ENCODE measurements at places on chromosomes 5 and 9.

DNA sequence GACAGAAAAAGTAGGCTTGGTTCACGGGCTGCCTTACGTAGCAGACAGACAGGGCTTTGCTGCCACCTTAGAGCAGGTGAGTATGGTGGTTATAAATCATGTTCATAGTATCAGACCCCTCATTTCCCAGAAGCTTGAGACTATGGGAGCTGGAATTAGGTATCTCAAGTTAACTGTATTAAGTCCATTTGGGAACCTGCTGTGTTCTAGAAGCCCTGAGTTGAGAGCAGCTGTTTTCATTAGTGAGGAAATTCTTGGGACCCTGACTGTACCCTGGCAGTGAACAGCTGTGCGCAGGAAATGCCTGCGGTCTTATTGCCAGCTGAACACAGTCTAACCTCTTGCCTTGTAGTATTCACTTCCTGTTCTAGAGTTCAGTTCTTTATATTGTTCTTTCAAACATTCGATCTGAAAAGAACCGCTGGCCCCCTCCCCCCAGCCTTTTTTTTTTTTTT is 29.8 kb downstream of the UGCG start:
- DNase-seq = peak; percentile 21

- DNase-seq = no peak
These were observed 1.2 kb downstream of the SLC24A2 start for GRCh38 chr9:19787672-19788071.

DNA sequence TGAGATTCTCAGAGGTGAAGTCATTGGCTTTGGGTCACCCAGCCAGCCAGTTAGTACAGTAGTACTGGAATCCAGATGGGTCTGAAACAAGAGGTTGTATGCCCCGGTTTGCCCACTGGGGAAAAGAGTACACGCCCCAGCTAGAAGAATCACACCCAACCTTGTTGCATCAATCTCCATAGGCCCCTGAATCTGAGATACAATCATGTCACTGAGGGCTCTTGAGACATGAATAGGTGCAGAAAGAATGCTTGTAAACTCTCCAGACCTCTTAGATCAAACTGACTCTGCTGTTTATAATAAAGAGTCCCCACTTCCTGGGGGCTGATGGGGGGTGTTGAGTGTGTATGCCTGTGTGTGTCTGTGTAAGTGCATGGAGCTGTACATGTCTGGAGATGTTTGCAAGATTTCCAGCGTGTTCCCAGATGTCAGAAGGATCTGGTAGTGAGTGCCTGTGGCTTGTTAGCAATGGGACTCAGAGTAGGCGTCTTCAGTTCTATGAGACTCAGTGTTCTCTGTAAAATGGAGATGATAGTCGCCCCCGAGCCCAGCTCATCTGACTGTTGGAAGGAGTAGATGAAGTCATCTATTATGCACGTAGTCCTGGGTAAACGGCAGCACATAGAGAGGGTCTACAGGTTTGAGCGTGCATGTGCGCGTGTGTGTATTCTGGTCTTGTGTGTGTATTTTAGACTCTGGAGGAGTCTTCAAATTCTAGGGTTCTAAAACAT is 48.2 kb downstream of the COL27A1 start:
- no peak for DNase-seq

GRCh38 chr9:113363336-113363735 is 13.4 kb downstream of the HDHD3 start:
- no peak for DNase-seq

DNA sequence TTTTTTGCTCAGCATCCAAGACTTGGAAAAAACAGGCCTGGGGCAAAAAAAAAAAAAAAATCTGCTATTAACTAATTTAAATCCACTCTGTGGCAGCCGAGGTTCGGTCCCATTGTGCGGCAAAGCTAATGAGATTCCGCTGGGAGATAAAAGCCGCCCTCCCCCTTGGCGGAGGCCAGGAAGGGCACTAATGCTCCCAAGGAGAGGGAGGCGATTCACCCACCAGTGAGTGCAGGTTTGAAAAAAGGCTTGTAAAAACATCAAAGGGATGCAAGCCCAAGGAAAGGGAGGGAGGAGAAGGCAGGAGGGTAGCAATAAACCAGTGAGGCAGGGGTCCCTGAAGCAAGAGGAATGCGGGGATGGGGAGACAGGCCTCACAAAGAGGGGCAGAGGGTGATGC is 129.5 kb upstream of the RAPGEF1 start:
- no peak for DNase-seq

GRCh38 chr5:133384903-133385302 is 227.4 kb downstream of the FSTL4 start:
- no peak for DNase-seq

DNA sequence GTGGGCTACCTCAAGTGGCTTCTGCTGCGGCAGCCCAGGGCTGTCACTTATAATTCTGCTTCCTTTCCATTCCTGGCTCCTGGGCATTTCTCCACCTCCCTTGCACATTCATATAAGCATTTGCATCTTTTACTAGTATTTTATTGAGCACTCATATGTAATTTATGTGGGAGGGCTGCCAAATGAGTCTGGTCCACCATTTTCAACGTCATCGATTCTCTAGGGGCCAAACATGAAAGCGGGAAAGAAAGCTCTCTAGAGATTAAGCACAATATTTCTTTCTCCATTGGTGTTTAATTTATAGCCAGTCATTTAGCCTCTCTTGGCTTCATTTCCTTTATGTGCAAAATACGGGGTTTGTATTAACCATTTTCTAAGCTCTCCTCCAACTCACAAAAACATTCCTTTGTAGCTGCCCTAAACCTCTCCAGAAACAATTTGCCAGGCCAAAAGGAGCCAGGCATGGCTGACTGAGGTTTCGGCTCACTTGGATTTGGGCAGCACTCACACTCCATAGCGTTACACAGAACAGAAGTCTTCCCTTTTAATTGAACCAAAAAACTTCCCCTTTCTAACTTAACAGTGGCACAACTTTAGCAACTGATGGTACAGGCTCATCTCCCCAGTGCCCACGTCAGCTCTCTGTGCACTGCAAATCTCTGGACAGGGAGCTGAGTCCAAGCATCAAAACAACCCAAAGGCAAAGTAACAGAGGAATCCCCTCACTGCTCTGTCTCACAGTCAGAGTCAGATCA is 183.5 kb downstream of the ROR2 start:
- DNase-seq = no peak

DNA sequence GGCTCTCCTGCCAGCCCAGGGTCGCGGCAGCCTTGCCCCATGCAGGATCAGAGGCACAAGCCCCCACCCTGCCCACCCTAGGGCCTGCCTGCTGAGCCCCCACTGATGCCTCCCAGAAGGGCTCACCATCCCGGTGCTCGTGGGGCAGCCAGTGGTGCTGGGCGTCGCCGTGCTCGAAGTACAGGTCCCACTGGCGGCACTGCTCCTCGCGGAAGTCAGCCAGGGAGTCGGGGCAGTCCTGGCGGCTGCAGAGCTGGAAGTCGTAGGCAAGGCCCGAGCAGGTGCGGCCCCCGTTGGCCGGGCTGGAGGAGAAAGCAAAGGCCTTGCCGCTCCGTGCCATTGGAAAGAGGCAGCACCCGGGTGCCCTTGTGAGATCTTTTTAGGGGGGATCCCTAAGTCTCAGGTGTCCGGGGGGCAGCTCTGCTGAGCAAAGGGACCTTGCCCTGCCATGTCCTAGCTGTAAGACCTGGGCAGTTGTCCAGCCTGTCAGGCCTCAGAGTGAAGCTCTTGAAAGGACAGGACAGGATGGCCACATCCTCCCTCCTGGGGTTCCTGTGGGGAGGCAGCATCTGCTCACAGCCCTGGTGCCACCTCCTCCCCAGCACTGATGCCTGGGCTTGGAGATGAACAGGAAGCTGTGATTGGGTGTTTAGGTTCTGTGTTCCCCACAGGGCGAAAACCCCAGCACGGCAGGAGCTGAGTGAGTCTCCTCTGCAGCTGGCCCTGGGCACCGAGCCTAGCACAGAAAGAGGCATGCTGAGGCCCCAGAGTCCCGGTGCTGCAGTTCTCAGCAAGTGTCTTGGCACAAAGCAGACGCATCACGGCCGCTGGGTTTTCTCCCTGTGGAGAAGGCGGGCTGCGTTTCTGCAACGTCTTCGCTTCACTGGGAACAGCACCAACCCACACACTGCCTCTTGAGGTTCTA is 77.7 kb downstream of the ZNF354C start:
- DNase-seq = no peak

- no peak for DNase-seq
These were observed 54.4 kb downstream of the ALDH7A1 start for GRCh38 chr5:126540631-126541030.

GRCh38 chr9:32899181-32899580 is 102.2 kb downstream of the APTX start:
- DNase-seq = no peak

- DNase-seq = no peak
These were observed 169.1 kb downstream of the CSNK1G3 start for GRCh38 chr5:123681061-123681460.

DNA sequence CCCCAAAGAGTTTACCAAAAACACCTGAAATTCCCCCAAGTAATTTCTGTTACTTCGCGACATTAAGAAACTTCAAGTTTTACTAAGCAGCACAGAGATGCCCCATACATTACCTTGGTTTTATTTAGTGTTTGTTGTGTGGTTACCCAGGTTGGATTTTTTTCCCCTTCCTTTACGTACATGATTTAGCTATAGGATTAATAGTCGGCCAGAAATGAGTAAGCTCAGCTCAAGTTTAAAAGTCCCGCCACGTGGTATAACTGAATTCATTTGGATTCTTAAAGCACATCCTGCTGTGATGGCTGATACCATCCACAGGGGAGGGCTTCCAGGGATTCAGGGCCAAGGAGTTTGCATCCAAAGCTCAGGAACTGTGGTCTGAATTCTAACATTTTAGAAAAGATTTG is 75.9 kb downstream of the DAP start:
- DNase-seq = no peak
